ENCODE measurements at places on chromosomes 4 and X.
A peak's percentile ranks its signal among the peaks of the same experiment; 100 is the strongest.

- DNase-seq = no peak
These were observed 5.6 kb downstream of the MAOB start for GRCh38 chrX:43876680-43877079.

DNA sequence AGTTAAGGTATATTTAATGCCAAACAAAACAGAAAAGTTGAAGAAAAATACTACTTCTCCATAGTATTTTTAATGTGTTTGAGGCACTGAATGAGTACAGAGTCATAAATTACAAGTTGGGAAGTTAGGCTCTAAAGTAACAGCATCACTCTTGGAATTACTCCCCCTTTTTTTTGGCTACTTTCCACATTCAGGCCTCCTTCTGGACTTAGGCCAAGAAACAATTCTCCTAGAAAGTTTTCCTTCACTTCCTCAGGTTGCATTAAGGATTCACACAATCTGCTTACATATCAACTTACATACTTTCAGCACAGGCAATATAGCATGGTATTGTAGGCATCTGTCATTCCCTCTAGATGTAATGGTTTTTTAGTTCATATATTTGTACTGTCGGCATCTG lies 52.1 kb downstream of the TMEM165 start:
- DNase-seq = no peak

DNA sequence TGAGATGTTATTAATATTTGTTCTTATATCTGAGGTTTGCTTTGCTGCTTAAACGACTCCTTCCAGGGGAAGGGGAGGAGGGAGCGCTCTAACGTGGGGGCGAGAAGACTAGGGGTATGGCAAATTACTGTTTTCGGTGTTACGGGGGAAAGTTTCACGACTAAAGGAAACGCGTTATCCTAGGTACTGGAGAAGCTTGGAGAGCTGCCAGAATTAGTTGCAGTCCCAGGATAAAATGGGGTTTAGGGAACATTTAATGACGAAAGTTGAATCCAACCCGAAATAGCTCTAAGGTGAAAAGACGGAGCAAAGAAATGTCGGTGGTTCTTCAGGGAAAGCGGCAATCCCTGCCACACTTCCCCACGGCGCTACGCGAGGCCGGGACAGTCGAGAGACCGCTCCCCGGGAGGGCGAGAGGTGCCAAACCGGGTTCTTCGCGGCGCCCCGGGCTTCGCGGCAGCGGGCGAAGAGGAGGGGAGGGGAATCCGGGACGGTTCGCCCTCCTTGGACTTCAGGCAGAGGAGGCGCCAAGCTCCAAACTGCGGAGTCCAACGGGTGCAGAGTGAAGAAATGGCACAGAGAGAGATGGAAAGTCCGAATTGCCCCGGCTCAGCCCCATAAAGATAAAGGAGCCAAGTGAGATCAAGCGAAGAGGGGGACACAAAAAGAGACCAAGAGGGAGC lies 724 bp downstream of the THOC2 start:
- DNase-seq = peak; percentile 2

DNA sequence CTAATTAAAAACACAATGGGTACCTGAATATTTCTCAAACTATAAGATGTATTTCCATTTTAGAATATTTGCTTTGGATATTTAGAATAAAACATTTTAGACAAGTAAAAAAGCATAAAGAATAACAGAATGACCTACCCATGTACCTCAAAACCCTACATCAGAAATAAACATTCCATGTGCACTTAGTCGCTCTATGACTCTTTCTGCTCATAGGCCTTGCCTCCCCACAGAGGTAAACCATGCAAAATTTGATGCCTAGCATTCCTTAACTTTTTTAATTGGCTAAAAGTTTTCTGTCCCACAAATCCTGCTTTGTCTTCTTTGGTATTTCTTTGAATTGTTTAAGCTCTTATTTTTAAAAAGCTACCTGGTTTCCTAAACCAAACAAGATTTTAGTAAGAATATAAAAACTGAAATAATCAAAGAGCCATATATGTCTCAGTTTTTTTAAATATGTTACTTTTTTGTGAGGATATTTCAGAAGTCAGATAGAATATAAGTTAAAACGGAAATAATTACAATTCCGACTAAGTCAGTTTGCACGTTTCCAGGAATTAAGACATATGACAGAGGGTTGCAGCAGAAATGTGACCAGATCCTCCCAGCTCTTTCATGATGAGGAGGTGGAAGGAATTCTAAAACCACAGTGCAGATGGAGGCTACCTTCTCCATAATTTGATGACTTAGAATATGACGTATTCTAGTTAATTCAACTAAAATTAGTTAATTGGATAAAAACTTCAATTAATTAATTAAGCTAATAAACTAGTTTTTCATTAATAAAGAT lies 102.5 kb downstream of the FIP1L1 start:
- DNase-seq = no peak

- no peak for DNase-seq
These were observed 16.5 kb downstream of the TBC1D14 start for GRCh38 chr4:6926081-6926480.

GRCh38 chr4:76690011-76690905 lies 207.7 kb downstream of the SOWAHB start:
- no peak for DNase-seq

GRCh38 chr4:144701683-144702233 lies 55.8 kb downstream of the HHIP start:
- no peak for DNase-seq

- DNase-seq = no peak
These were observed 92.4 kb upstream of the SMIM10 start for GRCh38 chrX:134898440-134898839.

- DNase-seq = peak; percentile 16
These were observed 777 bp upstream of the CASK start for GRCh38 chrX:41923978-41924683.

DNA sequence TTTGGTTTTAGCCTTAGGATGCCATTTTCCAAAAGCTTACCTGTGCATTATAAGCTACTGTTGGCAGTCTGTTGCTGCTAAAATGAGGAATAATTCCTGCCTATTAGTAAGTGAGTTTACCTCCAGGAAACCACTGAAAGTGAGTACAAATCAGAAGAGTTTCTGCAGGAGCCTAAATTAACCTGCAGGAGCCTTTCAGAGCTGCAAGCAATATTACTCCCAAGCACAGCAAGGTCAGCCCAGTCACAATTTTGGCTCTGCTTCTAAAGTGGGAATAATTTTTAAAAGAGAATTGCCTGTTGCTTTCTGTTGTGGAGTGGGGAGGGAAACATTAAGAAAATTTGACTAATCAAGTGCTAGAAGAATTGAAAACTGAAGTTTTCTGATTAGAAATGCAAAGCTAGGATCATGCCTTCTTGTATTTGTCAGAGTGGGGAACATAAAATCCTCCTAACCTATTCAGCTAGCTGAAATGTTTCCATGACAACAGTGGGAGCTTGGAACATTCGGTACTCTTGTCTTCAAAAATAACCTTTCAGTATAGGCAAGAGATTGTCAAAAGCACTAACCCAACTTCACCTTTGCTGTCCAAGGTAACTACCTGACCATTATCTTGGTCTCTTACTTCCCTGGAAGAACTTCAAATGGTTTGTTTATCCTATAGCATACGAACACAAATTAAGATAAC lies 193.2 kb downstream of the COMMD8 start:
- no peak for DNase-seq

Data from effector CD4-positive, alpha-beta T cell (primary cell).